ENCODE measurements at places on chromosomes 11 and 22.

GRCh38 chr11:121894581-121894980, 221.4 kb downstream of the BLID start:
- DNase-seq: no peak

DNA sequence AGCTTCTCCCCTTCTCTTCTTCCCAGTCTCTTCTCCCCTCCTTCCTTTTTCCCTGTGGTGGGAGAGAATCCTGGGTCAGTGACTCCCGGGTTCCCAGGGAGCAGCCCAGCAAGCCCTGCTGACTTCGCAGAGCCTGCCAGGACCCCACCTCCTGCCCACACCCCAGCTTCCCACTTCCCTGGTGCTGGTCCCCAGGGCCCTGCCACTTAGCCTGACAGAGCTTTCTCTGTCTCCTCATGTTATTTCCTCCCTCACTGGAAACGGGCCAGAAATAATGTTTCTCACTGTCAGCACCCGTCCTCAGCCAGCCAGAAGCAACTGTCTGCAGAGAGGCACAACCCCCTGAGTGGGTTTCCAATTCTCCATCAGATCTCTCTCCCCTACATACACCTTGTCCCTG, 27.1 kb downstream of the C11orf96 start:
- DNase-seq: no peak

DNA sequence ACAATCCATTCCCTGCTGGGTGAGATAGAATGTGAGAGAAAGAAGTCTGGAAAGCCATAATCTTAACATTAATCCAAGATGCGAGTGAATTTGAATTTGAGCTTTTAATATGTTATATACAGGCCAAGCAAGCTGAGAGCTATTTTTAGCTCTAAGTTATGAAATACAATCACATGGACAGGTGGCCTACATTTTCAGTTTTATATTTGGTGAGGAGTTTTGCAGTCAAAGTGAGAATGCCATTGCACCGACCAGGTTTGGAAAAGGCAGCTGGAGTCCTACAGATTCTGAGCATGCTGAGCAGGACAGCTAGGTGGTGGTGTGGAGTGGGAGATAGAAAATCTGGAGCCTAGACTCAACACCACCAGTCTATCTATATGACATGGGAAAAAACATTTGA, 12.0 kb downstream of the OR5B21 start:
- no peak for DNase-seq

GRCh38 chr22:39388261-39389011, 11.1 kb upstream of the TAB1 start:
- peak; percentile 80 for DNase-seq

DNA sequence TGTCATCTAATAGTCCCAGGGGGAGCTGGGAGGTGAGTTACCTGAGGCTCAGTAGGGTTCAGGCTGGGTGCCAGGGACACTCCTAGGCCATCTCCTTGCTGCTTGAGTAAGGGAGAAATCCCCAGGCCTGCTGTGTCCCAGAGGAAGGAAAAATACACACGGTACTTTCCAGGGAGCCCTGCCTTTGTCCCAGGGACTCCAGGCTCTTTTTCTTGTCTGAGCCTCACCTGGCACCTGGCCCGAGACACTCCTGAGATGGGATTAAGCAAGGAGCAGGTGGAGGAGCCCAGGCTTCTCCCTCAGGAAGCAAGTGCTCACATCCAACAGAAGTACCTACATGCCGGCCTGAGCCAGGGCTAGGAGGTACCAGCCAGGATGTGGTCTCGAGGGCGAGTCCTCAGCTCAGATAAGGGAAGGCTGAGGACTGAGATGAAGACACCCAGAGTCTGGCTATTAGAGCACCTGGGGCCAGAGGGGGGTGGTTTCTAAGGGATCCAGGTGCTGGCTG, 899 bp upstream of the KLHDC7B start:
- no peak for DNase-seq

DNA sequence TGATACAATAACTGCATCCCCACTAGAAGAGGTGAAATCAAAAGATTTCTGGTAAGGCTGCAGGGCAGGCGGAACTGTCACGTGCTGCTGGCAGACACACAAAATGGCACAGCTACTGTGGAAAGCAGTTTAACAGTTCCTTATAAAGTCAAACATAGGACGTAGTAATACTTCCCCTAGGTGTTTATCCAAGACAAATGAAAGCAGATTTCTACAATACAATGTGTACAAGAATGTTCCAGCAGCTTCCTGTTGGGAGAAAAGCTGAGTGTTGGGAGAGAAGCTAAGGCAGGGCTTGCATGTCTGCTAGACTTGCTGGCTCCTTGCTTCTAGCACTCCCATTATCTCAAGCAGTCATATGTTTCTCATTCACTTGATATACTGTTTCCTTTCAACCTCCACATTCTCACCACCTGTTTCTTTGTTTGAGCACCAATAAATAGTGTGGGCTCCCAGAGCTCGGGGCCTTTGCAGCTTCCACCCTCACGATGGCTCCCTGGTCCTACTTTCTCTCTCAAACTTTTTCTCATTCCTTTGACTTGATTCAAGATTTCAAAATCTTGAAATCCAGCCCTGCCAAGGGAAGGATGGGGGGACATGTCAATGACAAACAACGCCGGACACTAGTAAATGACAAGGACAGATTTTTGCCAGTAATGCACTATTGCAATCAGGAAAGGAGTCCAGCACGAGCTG, 21.2 kb upstream of the IL17RA start:
- no peak for DNase-seq

DNA sequence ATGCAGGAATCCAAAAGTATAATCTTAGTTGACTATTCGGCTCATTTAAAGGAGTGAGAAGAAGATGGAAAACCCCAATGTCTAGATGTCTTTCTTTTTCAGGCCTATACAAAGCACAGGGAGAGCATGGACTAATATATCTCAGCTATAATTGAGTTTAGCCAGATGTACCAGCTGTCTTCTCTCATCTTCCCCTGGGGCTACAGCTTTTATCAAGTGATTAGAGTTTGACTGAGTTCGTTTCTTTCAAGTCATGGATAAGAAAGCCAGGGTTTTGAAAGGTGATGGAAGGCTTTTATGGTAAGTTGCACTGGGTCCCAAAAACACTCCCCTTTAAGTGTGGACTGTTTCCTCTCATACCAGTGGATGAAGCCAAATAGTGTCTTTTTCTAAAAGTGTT, 1172.8 kb upstream of the TENM4 start:
- no peak for DNase-seq

DNA sequence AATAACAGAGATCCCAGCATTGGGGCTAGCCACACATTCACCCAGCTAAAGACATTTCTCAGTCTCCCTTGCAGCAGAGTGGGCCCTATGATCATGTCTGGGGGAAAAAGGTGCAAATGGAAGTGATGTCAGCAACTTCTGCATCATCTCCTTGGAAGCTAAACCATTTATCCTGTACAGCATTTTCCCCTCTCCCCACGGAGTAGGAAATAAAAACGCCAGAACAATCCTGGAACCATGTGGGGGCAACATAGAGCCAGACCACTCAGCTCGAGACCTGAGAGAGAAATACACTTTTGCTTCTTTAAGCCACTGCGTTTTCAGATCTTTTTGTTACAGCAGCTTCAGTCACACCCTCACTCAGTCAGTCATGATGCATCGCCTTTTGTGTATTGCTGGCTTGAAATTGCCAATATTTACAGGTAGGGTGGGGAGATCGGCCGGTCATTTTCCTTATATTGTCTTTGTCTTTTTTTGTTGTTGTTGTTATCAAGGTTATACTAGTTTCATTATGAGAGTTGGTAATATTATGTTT, 9.1 kb upstream of the RAC2 start:
- DNase-seq: no peak

DNA sequence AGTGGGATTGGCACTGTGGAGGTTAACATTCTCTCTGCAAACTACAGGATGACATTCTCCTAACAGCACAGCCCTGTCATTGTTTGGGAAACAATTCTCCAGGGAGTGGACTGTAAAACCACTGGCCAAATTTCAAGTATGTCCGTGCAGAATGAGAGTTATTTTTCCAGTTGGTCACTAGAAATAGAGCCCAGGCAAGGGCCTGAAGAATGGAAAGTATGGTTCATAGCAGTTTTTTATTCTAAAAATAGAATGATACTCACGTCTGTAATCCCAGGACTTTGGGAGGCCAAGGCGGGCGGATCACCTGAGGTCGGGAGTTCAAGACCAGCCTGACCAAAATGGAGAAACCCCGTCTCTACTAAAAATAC, 39.0 kb upstream of the CD44 start:
- DNase-seq: no peak

DNA sequence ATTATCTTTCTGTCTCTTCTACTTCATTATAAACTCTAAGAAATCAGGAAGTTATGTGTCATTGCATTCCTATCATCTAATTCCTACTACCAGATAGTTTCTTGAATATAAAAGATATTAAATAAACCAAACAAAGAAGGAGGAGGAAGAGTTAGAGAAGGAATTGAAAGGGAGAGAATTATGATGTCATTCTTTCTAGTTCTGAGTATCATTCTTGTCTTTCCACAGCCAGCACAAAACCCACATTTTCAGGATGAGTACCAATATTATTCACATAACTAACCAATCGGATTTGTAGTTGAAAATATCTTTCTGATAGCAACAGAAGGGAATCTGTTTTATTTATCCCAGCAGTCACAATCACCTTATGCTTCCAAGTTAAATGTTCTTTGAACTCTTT, 13.3 kb downstream of the MS4A13 start:
- DNase-seq: no peak

GRCh38 chr11:123235656-123236261, 40.7 kb upstream of the CLMP start:
- no peak for DNase-seq

DNA sequence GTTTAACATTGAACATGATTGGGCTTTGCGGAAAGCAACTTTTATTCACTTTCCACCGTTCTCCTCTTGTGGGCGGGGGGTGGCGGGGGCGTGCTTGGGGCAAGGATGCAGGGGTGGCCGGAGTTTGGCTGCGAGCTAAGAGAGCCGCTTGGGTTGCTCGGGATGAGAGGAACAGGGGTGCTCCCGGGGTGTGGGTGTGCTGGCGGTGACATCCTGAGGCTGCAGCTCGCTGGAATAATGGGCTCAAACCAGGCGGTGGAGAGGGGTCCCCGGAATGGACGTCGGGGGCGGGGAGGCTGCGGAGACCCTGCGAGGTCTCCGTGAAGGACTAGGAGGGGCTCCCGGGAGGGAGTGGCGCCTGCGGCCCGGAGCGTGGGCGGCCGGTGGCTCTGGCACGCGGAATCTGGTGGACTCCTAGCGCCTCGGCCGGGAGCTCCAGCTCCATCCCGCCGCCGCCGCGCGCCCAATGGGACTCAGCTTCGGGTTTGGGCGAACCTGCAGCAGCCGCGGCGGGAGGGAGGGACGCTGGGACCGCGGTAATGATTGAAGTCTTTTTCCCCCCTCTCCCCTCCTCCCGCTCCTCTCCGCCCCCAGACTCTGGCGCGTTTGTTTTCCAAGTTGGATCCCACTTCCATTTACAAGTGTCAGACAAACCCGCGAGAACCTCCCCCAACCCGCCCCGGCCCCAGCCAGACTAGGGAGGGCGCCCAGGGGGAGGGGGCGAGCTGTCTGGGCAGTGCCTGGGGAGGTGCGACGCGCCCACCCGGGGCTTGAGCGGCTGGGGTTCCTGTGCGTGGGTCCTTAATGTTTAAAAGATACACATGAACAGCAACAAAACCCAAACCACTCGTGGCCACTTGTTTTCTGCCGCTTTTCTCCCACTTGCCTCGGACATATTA, 2.0 kb downstream of the FAT3 start:
- DNase-seq: no peak

GRCh38 chr22:21641417-21641788, 699 bp upstream of the SDF2L1 start:
- no peak for DNase-seq

- no peak for DNase-seq
These were observed 1.1 kb upstream of the VPS37C start for GRCh38 chr11:61162092-61162941.

GRCh38 chr11:64298966-64299846, 952 bp upstream of the CATSPERZ start:
- no peak for DNase-seq

DNA sequence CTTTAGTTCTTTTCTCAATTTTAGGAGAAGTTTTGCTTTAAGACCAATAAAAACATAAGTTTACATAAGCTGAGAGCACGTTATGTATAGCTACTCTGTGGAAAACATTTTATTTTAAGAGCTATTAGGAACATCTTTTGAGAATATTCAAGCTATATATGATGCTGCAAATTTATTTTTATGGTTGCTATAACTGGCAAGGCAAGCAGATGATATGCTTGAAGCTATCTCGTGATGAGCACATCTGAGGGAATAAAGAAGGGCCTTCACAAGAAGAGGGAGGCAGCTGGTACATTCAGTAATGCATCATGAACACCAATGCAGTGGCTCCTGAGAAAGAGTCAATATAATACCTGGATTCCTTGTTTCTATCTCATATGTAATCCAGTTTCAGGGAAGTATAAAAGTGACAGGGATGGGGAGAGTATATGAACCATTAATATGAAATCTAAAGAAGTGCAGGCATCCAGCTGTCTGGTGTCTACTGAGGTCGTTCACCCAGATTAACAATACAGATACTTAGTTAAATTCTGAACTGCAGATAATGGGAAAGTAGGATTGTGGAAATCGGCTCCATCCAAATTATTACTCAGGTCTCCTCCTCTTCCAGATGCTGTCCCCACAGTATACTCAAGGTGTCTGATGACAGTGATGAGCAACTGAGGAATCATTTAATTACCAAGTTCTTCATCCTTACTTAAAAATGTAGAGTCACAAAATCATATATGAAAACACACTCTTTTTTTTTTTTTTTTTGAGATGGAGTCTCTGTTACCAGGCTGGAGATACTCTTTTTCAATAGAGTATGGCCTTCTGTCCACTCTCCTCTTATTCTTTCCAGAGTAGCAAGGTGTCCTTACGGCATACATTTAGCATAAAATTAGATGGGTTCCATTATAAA, 100.4 kb upstream of the SERPIND1 start:
- DNase-seq: no peak

DNA sequence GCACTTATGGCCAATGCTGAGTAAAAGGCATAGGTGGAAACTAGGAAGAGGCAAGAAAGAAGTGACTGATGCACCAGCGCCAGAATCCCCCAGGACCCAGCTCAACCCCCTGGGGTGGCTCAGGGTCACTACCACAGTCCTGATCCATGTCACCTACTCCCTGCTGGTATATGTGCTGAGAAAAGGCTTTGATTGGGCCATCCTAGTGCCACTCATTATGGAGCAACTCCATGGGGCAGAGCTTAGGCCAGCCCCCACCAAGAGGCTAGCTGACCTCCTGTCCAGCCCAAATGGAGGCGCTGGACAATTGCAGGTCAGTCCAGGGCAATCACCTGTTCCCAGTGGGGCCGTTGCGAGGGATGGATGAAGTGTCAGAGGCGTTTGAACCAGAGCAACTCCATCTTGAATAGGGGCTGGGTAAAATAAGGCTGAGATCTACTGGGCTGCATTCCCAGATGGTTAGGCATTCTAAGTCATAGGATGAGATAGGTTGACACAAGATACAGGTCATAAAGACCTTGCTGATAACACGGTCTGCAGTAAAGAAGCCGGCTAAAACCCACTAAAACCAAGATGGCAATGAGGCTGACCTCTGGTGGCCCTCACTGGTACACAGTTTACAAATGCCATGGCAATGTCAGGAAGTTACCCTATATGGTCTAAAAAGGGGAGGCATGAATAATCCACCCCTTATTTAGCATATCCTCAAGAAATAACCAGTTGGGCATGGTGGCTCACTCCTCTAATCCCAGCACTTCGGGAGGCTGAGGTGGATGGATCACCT, 20.6 kb upstream of the DAGLA start:
- DNase-seq: no peak

All from activated gamma-delta T cell treated with Interleukin-2 at 50 U/mL for 16 hours (primary cell).